ENCODE measurements at places on chromosomes 11 and 22. TPM values are rescaled to one million over a fixed set of nuclear protein-coding genes. Genes with fewer than 3 reads are reported as not detected.

CNTF gene
- 0.82 TPM for total RNA-seq

LRRC10B gene
- total RNA-seq, result 0.27 TPM

AIP gene
- 38.4 TPM for total RNA-seq

IFITM1 gene
- 20.9 TPM for total RNA-seq

HORMAD2 gene
- total RNA-seq, result not detected

MUC5B gene
- not detected for total RNA-seq

HTR3B gene
- not detected for total RNA-seq

KDM4D gene
- total RNA-seq, result 1.1 TPM

ZNF215 gene
- total RNA-seq, result 1.2 TPM

CD6 gene
- not detected for total RNA-seq

TSG101 gene
- total RNA-seq, result 96.1 TPM

GRCh38 chr11:120170741-120171261, 32.9 kb upstream of the TRIM29 start:
- DNase-seq, result no peak

GRCh38 chr22:41699264-41700107, at the start of gene MEI1:
MEI1 (plus strand) TSS chr22:41699503; CDS start chr22:41699539, 36 bp downstream.
- DNase-seq, result peak; percentile 68

GRCh38 chr11:69301455-69302401, 7.8 kb downstream of the MYEOV start:
- peak; percentile 73 for DNase-seq

DNA sequence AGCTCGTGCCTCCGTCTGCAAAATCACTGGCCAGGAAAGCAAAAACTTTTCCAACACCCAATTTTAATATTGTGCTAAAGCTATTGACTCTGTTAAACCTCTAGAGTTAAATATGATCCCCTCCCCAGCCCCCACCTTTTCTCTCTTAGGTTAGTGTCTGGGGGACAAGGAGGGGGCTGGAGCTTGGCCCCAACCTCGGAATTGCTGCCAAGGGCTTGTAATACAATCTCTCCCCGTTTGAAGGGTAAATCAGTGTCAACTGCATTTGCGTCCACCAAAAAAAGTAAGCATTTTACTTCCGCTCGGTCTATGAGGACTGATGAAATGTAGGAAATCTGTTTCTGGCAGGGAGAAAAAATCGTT, at the start of gene GAS2:
Gene GAS2 (plus strand): TSS at position 287 of the 363 bp plus-strand sequence. CDS start 8,259 bp downstream, outside the sequence.
- DNase-seq, result peak; percentile 14

DNA sequence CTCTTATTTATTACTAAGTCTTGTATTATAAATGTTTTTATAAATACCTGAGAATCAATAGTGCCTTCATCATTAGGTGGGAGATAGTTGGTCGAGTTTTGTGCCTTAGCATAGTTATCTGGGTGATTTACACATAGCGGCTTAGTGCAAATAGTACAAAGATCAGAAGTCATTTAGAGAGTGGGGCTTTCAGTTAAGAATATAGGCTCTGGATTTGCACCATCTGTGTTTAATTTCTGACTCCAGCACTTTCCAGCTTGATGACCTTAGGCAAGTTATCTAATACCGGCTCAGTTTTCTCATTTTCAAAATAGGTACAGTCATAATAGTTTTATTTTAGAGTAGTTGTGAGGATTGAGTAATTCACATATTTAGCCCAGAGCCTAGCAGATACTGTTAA, 26.4 kb downstream of the PDE3B start:
- DNase-seq, result no peak

- DNase-seq, result no peak
Measured at GRCh38 chr11:119121811-119122124, 388 bp downstream of the HINFP start.

- no peak for DNase-seq
Measured at GRCh38 chr11:70804139-70804837, 406.0 kb downstream of the CTTN start.

GRCh38 chr11:3775736-3776406, 21.5 kb downstream of the NUP98 start:
- DNase-seq, result peak; percentile 39

GRCh38 chr11:131811383-131811782, 441.0 kb downstream of the NTM start:
- no peak for DNase-seq

DNA sequence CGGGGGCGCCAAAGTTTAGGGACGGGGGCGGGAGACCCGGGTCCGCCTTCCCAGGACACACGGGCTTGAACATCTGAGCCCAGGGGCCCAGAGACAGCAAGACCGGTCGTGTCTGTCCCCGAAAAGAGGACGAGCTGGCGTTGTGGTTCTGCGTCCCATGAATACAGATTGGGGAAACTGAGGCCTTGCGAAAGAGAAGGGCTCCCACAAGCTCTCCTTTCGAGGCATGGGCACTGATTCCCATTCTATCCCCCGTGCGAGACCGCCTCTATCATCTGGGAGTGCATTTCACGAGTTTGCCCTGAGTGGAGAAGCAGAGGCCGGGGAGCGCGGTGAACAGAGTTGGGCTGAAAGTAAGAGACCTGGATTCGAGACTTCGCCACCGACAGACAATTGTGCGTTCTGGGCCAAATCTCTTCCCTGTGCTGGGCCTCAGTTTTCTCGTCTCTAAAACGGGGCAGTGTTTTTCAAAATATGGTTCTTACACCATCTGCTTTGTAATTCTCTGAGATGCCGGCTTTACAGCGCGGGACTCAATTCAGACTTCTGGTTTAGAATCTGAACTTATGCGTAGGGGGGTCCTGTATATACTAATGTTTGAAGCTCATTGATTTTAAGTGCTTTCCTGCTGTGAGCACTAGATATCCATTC, 471 bp downstream of the RNF185 start:
- peak; percentile 43 for DNase-seq

- DNase-seq, result no peak
Measured at GRCh38 chr11:856397-856796, 13.7 kb downstream of the TSPAN4 start.

GRCh38 chr22:45529105-45529504, 26.4 kb downstream of the FBLN1 start:
- no peak for DNase-seq

- no peak for DNase-seq
Measured at GRCh38 chr11:132907651-132908413, 624.5 kb downstream of the OPCML start.

- no peak for DNase-seq
Measured at GRCh38 chr11:79610139-79610538, 169.3 kb upstream of the TENM4 start.

DNA sequence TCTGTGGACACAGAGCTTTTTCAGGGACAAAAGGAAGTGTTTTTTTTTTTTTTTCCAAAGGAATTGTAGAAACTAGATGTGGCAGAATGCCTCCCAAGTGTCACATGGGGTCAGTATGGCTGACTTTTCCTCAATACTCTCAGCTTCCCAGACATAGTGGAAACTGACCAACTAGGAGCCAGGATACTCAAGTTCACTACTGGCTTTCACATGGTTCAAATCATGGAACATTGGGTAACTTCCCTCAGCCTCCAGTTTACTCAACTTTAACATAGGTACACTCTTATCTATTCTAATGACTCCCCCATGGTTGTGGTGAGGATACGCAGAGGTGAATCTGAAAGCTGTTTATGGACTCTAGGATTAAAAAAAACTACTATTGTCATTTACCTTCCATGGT, 1.4 kb downstream of the SLC5A1 start:
- DNase-seq, result no peak

DNA sequence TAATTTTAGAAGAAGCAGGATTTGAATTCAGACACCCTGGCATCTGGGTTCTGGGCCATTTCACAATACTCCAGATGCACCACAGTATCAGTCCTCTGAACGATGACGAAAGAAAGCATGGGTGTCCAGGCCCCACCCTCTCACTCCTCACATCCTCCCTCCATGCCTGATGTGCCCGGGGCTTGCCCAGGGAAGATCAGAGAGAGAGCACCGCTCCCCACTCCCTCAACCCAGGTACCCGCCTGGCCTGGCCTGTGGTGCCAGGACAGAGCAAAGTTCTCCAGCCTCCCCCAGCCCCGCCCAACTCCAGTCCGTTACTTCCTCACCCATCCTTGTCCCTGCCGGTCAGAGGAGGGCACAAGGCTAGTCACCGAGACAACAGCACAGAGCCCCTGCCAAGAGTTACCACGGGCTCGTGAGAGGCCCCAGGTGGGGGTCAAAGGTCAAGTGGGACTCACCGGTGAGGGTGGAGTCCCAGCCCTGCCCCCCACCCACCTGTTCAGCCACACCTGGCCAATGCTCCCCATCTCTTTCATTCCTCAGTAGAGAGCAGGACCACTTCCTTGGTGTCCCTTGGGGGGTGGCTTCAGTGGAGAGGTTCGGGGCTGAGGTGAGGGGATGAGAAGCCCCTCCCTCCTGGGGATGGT, 8.1 kb downstream of the BCL9L start:
- DNase-seq, result peak; percentile 93

- DNase-seq, result no peak
Measured at GRCh38 chr22:42368379-42369249, 63.6 kb downstream of the NFAM1 start.

GRCh38 chr11:32231909-32232493, 141.1 kb downstream of the RCN1 start:
- peak; percentile 24 for DNase-seq

GRCh38 chr11:34213366-34213765, 107.9 kb downstream of the NAT10 start:
- no peak for DNase-seq

DNA sequence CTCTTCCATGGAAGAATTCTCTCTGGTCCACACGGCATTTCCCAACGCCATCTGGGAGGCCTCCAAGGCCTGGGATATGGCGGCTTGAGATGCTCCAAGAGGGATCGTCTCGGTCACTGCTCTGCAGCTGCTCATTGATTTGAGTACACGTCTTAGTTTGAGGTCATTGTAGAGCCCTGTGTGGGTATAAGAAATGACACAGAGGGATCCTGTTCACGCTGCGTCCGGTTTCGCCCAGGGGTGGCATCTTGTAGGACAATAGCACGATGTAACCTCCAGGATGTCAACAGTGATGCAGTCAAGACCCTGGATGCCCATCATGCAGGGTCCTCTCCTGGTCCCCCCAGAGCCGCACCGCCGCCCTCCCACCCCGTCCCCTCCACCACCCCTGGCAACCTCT, 564.6 kb downstream of the BRD1 start:
- no peak for DNase-seq

DNA sequence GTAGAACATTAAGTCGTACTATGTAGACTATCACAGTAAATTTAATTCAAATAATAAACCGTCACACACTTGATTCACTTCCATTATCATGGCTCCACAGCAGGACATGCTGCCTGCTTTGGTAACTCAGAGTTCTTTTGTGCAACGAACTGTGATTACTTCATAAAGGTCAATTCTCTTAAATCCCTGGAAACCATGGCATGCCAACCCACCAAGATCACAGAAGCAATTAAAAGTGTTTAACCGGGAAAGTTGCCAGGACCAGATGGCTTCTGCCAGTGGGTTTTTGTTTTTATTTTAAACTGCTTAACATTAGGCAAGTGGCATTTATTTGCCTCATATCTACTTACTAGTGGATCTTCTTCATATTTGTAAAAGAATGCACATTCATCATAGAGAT, 1162.1 kb downstream of the DLG2 start:
- no peak for DNase-seq

DNA sequence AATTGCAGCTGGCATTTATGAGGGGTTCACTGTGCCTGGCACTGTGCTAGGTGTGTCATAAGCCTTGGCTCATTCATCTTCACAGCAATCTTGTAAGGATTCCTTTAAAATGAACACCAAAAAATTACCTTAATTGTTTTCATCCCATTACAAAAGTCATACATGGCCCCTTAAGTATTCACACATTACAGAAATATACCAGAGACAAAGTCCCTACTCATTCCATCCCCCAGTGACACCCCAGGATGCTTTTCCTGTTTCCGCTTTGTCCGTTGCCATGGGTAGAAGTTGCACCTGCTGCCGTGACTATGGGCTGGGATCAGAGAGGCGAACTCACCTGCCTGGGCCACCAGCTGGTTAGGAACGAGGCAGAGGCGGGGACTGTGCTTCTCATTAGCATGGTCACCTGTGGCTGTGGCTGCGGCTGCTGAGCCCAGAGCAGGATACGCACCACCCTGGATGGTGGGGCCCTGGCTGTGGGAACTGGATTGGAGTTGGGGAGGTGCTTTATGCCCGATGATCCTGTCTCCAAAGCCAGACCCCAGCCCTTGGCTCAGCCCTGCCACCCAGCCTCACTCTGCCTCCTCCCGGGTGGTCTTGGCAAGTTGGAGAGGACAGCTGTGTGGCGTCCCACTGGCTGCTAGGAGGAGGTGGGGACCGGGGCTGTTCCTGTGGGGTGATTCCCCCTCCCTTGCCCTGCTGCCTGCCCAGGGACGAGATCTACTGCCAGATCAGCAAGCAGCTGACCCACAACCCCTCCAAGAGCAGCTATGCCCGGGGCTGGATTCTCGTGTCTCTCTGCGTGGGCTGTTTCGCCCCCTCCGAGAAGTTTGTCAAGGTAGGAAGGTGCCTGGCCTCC, 60.8 kb downstream of the MYO7A start:
- DNase-seq, result no peak

DNA sequence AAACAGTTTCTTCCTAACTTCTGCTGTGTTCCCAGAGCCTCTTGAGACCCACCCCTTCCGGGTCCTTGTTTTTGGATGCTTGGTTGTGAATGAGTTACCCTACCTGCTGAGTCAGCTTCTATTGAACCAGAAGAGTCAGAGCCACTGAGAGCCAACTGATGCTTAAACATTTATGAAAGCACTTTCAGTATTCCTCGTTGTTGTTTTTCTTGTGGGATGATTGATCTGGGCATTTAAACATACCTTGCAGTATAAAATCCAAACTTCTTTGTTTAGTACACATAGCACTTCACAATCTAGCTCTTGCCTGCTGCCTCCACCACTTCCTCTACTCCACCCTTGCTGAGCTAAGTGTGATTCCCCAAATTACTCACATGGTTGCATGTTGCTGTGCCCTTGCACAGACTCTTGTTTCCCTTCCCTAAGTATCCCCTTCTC, 5.5 kb downstream of the PRSS23 start:
- DNase-seq, result peak; percentile 59

DNA sequence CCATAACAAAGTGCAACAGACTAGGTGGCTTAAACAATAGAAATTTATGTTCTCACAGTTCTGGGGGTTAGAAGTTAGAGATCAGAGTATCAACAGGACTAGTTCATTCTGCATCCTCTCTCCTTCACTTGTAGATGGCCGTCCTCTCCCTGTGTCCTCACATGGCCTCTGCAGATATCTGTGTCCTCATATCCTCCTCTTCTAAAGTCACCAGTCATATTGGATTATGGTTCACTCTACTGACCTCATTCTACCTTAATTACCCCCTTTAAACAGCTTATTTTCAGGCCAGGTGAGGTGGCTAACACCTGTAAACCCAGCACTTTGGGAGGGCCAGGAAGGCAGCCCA, 135.1 kb downstream of the RAB38 start:
- no peak for DNase-seq

Measured in fibroblast of the aortic adventitia (primary cell).